Stimulated activated CD8-positive, alpha-beta memory T cell treated with anti-CD3 and anti-CD28 coated beads, Interleukin-15, amount 100 ng/mL, for 48 hours (primary cell): ENCODE measurements at places on chromosomes 3 and 15.

DNA sequence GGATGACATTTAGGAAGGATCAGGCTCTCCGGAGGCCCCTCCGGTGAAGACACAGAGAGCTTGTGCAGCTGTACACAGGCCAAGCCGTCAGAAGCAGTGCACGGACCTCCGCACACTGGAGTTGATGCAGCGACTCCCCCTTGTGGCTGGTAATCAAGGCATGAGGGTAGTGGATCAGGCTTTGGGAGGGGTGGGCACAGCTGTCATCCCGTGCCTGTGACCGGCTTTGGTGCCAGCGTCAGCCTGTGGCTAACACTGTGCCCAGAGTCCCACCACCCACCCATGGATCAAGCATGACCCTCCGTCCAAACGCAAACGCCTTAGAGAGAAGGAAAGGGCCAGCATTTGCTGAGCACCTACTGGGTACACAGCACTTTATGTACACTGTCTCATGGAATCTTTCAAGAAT, 8.2 kb upstream of the GRIP2 start:
- no peak for DNase-seq

DNA sequence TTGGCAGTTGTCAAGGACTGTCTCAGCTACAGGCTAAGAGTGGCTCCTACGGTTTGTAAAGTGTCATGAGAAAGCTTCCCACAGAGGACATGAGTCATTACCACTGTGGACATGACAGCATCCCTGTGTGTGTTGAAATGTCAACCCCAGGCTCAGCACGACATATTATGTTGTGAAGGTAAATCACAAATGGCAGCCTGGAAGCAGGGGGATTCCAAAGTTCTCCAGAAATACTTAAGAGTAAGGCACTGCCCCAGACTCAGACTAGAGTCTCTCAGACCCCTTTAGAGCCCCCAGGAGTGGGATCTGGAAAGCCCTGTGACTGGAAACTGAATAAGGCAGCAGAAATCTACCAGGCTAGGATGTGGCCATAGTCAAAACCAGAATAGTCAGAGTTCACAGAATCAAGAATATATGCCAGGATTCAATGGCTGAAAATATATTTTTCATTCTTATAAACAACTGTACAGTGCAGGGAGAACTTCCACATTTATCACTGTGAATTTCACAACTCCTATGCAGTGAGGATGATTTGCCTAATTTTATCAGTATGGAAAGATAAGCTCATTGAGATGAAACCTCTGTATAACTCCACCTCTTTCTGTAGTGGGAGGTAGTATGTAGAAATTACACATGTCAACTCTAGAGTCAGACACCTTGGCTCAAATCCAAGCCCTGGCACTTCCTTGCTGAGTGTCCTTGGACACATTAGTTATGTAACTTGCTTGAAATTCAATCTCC, 237.1 kb upstream of the CFAP20DC start:
- peak; percentile 29 for DNase-seq

GRCh38 chr15:82597815-82598214, 49.3 kb downstream of the CPEB1 start:
- DNase-seq, result no peak

- DNase-seq, result no peak
Measured at GRCh38 chr3:77943598-77943997, 903.7 kb downstream of the ROBO2 start.

GRCh38 chr3:134106580-134106979, 76.9 kb upstream of the SLCO2A1 start:
- DNase-seq, result no peak

DNA sequence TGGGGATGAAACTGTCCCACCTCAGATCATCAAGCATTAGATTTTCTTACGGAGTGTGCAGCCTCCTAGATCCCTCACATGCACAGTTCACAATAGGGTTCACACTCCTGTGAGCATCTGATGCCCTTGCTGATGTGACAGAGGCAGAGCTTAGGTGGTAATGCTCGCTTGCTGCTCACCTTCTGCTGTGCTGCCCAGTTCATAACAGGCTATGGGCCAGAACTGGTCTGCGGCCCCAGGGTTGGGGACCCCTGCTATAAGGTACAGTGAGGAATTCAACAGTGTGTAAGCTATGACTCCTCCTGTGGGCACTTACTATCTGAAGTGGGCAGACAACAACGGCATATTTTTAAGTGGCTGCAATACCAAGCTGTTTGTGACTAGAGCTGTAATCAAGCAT, 187.9 kb upstream of the BHLHE40 start:
- no peak for DNase-seq

DNA sequence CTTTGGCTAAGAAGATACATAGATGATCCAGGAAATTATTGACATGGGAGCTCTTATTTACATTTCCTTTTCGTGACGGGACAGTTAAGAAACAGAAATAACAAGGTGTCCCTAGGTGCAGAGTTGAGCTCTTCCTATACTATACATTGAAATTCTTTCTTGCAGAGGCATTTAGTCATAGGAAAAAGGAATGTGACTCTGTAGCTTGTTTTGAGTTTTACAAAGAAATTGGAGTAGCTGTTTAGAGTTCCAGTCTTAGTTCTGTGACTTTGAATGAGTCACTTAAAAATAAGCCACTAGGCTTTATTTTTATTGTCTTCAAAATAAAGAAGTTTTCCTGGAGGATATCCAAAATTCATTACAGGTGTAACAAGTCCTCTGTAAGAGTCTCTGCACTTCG, 723.5 kb upstream of the SGO1 start:
- DNase-seq, result no peak

DNA sequence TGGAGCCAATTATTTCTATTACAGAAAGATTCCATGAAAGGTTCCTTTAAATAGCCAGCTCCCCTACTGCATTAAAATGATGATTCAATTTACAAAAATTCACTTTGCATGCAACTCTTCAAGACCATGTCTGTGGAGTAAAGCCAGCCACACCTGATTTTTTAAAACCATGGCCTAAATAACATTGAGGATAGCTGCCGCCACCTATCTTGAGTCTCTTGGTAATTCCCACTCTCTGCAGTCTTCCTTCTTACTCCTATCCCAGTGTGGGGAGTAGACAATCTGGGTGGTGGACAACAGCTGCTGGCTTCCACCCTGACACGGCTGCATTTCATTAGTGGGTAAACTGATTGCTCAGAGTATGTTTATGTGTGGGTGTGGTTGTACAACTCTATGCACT, 10.7 kb downstream of the LRTM1 start:
- no peak for DNase-seq

- DNase-seq, result no peak
Measured at GRCh38 chr15:58369261-58369701, 62.5 kb upstream of the LIPC start.

DNA sequence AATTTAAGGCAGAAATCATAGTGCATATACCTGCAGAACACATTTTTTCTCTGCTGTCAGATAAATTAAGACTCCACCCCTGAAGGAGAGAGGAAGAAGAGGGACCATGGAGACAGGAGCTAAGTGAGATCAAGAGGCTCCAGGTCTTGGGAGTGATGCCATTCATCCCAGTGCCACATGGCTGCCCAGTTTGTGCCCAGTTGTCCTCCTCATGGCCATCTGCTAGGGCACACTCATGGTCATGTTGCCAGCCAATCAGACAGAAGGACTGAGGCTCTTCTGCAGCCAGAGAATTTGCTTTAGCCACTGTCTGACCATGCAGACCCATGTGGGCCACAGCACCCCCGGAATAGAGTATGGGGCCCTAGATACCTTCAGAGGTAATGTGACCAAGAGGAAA, 270.5 kb upstream of the PROK2 start:
- no peak for DNase-seq

- no peak for DNase-seq
Measured at GRCh38 chr3:77042882-77043281, 3.0 kb downstream of the ROBO2 start.

DNA sequence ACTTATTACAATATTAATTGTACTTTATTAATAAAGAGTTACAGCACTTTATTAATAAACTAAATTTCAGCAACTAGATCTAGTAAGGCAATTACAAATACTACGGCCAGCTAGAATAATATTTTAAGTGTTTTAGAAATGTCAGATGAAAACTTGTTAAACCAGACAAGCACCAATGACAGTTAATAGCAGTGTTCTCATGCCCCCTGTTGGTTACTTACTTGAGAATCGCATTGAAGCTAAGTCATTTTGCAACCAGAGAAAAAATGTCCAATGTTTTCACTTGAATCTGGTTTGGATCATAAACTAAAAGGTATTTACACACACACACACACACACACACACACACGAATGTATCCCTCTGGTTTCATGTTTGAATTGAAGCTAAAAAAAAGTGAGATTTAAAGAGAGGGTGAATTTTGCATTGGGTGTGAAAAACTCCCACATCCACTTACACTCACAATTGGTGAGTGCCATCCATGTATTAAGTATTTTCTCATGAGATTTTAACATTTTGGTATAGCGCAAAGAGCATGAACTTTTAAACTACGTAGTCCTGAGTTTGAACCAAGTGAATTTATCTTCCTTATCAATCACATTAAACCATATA, 347.7 kb downstream of the ZBBX start:
- DNase-seq, result no peak
